ENCODE measurements at places on chromosomes 11 and 22. TPM values are rescaled to one million over a fixed set of nuclear protein-coding genes. Genes with fewer than 3 reads are reported as not detected.

CCDC188 gene
- total RNA-seq = not detected

CDC45 gene
- 79.2 TPM for total RNA-seq

FAM111B gene
- 50.1 TPM for total RNA-seq

SELENOH gene
- 212 TPM for total RNA-seq

RIMBP3C gene
- total RNA-seq = 1.9 TPM

PSMA1 gene
- 267 TPM for total RNA-seq

CASP5 gene
- not detected for total RNA-seq

PARVG gene
- total RNA-seq = 14.7 TPM

FAM227A gene
- total RNA-seq = 3.8 TPM

TSPAN32 gene
- not detected for total RNA-seq

ADAMTS15 gene
- 0.99 TPM for total RNA-seq

A4GALT gene
- total RNA-seq = 23.7 TPM

GPR83 gene
- total RNA-seq = 0.06 TPM

ACTN3 gene
- not detected for total RNA-seq

MMP3 gene
- 1.3 TPM for total RNA-seq

OTUB1 gene
- total RNA-seq = 140 TPM

MS4A12 gene
- total RNA-seq = not detected

CALCB gene
- 22.3 TPM for total RNA-seq

GLB1L3 gene
- 0.09 TPM for total RNA-seq

CPT1B gene
- 19.2 TPM for total RNA-seq

MAPK8IP2 gene
- total RNA-seq = 7.8 TPM
